ENCODE measurements at places on chromosomes 1 and 21.

GRCh38 chr1:1037366-1038327 is 17.7 kb downstream of the AGRN start:
- DNase-seq: peak; percentile 65

GRCh38 chr1:1371746-1372711 is 3.0 kb downstream of the AURKAIP1 start:
- no peak for DNase-seq

GRCh38 chr1:82994616-82995263 is 1004.2 kb downstream of the TTLL7 start:
- no peak for DNase-seq

DNA sequence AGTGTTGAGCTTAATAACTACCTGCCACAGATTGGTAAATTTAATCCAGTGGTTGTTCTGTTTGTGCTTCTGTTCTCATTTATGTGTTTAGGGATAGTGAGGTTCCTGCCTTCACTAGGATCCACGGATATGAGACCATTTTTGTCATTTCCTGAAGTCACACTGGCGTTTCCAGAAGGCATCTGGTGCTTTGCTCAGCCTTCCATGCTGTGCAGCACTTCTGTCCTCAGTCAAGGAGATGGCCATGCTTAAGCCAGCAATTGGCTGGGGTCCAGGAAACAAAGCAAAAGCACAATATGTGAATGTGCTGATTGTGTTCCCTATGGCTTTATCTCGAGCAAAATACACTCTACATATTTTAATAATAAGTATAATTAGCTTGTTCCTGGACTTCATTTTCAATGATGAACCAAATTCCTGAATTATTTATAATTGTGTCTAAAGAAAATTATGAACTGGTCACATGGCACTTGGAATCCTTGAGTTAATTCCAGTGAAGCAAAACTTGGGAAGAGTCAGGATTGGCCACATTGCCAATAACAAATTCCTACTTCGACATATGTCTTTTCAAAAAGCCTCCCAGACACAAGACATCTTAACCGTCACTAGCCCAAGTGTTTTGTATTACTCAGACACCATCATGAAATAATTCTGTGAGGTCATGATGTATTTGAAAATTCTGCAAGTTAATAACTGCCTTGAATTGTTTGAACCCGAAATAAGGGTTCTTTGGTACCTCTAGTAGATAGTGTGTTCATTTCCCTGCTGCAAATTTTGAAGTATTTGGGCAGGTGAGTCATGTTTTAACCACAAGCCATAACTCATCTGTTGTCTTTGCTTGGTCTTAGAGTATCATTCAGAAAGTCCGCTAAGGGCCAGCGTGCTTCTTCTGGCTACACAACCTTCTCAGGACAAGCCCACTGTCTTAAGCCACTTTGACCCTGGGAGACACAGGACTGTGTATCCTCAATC is 412.4 kb downstream of the DISC1 start:
- no peak for DNase-seq

DNA sequence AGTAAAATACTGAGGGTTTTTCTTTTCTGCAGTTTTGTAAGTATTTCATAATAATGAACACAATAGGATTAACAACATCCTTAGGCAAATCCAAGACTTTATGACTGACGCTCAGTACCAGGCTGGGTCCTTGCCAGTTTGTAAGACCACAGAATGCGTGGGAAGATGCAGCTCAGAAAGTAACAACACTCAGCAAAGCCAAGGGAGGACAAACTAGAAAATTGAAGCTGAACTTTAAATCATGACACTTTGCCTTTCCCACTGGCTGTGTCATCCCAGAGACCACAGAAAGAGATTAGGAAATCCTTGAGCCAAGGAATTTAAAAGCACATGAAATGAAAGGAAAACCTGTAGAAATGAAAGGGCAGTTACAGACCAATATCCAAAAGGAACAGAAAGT is 426.3 kb upstream of the CHRM3 start:
- DNase-seq: no peak

DNA sequence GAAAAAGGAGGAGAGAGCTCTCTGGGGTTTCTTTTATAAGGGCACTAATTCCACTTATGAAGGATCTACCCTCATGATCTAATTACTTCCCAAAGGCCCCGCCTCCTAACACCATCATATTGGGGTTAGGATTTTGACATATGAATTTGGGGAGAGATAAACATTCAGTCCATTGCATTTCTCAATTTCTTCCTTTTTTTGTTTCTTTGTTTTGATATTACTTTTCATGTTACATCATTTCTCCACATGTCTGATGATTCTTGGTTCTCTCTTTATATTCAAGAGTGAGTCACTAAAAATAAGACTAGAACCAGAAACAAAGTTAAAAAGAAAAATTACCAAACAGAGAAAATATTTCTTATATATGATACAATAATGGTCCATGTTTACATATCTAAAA is 63.2 kb upstream of the DUSP10 start:
- DNase-seq: no peak

GRCh38 chr1:218636548-218636947 is 291.4 kb downstream of the TGFB2 start:
- no peak for DNase-seq

GRCh38 chr1:211332036-211332616 is 5.5 kb downstream of the TRAF5 start:
- no peak for DNase-seq

DNA sequence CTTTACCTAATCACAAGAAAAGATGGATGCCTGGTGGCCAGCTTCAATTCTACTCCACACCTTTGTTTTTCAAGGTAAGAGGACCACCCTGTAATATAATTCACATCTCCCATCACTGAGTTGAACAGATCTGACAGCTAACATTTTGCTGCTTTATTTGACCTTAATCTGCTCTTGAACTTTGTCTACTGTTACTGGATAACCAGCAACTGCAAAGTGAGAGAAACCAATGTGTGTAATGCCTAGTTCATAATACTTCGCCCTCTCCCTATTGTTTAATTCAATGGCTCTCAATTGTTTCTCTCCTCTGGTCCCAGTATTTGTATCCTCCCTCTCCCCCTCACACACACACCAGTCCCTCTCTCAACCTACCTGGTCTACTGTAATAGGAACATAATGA is 214.4 kb downstream of the DAB1 start:
- DNase-seq: no peak

DNA sequence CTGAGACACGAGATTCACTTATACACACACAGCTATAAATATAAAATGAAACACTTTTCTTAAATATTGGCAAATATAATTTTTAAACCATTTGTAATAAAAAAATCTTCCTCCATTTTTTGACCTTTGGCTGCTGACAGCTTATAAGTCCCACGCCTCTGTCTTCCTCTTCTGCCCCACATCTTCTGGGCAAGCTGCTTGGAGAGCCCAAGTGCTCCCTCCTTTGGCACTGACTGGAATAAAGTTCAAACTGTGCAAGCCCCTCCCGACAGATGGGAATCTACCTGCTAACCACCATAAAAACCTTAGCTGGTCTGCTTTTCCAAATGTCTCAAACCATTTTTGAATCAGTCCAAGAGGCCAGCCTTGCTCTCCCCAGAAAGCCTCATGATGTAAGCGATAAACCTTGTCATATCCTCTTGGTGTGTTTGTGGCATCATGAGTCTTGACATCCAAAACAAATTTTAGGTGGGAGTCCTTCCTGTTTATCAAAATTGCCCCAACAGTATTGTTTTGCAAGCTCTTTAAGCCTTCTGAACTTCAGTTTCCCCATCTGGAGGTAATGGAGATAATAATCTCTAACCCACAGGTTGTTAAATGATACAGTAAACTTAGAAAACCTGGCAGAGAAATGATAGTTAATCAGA is 99.8 kb downstream of the SNX7 start:
- DNase-seq: no peak

- no peak for DNase-seq
Observed at GRCh38 chr1:67892476-67893125, 59.3 kb upstream of the GNG12 start.

- no peak for DNase-seq
Observed at GRCh38 chr1:80640978-80641377, 1159.8 kb upstream of the ADGRL2 start.

DNA sequence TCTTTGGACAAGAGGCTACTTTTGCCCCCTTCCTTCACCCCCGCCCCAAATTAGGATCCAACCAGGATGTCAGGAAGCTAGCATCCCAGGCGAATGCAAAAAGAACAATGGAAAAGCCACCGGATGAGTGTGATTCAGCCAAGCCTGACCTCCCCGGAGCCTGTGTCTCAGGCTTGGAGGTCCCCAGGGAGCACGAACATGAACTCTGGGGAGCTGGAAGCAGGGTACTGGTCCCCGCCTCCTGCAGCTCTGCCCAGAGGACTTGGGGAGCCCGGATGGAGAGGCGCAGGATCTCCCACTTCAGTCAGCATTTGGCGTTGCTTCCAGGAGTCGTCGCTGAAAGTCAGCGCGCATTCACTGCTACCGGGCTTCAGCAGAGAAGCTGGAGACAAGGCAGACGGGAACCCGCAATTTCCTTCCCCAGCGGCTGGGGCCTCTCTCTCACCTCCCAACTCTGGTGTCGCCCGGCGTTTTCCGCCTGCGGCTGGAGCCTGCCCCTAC is 1.8 kb upstream of the TBX15 start:
- DNase-seq: no peak

- DNase-seq: no peak
Observed at GRCh38 chr1:4652631-4653327, 1.6 kb upstream of the AJAP1 start.

All from dorsolateral prefrontal cortex (tissue), 122 donors.